Uterus (tissue), 4 donors: ENCODE measurements at places on chromosomes 5 and 9.

- no peak for DNase-seq
Observed at GRCh38 chr5:72988769-72989168, 32.9 kb downstream of the FCHO2 start.

DNA sequence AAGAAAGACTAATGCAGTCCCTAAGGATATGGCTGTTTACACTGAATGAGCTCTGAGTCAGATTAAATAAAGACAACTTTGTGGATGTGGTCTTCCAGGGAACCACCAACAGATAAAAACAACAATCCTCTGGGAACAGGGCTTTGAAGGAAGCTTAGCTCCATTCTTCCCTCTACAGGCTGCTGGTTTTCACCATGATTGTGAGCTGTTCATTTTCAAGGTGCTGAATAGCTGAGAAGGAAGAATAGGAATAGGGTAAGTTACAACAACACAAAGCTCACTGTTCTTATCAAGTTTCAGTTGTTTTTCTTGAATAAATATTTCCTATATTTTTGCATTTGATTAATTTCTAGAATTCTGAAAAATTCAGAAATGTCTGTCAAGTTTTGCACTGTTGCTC lies 25.9 kb upstream of the PTAR1 start:
- DNase-seq: no peak

DNA sequence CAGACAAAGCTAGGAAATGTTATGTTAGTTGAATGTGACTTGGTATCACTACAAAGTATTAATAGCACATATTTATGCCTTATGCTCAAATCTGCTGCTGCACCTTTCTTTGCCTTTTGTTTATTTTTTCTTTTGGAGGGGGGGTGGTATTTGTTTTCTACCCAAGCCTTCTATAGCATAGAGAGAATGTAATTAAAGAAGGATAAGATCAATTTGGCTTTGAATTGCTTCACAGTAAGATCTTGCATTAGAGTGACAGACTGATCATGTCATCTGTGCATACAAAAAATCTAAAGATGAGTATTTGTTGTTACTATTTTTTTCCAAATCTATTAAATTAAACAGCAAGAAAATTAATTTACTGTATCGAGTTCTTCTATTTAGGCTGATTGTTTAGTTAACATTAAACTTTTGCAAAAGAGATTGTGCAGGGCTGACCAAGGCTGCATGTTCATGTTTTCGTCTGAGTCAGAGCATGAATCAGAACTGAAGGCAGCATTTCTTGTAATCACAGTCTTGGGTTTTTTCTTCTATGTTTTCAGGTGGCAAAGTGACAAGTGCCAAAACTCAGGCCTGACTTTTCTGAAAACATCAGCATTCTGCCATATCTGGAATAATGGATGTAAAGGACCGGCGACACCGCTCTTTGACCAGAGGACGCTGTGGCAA lies 1007.1 kb upstream of the WWC1 start:
- no peak for DNase-seq

- DNase-seq: peak; percentile 70
Observed at GRCh38 chr9:111896942-111897600, 457 bp downstream of the UGCG start.

DNA sequence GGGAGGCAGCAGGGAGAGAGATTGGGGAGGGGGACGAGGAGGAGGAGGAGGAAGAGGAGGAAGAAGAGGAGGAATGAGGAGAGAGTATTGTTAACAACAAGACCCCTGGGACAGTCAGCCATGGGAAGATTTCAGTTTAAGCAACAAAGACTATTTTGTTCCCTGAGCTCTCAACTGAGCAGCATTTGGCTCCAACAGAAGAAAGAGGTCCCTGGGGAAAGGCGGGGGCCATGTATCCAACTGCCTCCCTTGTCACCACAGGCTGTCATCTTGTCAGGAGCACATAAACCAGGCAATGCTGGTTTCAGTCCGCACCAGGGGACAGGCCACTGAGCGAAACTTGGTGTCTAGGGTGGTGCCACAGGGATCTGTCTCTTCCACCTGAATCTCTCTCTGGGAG lies 316.1 kb downstream of the TLE1 start:
- DNase-seq: peak; percentile 49

DNA sequence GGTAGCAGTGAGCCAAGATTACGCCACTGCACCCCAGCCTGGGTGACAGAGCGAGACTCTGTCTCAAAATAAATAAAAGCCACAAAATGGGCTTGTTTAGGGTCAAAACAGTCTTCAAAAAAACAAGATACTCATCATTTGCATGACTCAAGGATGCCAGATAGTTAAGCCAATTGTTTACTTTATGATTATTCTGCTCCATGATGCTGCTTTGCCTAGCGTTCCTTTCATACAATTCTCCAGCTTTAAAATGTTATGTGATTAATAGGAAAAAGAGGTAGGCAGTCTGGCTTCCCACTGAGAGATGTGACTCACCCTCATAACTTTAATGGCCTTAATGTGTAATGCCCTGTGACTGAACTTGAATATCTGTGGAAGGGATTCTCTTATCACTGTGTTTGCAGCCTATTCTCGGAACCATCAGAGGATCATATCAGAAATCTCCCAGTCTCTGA lies 364.6 kb upstream of the TRPC7 start:
- DNase-seq: no peak

DNA sequence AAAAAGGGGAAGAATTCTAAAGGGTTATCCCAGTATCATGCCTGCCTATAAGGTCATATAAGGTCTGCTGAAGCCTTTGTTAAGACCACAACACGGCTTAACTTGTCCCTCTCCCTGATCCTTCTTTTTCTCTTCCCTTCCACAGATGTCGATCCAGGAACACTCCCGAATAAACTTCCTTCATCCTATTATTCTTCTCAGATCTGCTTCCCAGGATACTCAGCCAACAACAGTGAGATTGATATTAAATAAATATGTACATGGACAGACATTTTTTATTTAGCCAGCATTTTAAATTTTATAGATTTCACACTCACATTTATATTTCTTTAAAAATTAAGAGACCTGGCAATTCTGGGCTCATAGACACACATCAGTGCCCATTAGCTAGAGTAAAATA lies 44.1 kb downstream of the DPYSL3 start:
- DNase-seq: no peak

DNA sequence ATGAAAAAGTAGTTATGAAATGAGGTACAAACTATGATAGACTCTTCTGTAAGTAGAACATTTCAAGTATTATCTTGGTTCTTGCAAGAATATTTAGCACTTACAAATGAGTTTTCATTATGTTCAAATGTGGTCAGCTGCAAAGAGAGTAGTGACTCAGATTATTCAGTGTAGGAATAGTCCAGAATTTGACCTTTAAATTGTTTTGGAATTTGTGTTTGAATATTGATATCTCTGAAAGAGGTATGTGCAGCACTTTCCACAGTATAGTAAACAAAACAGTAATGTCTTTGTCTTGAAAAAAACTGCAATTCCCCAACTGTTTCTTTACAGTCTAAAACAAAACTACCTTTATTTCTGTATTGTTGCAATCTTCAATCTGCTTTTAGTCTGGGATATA lies 56.1 kb downstream of the WDR70 start:
- no peak for DNase-seq

DNA sequence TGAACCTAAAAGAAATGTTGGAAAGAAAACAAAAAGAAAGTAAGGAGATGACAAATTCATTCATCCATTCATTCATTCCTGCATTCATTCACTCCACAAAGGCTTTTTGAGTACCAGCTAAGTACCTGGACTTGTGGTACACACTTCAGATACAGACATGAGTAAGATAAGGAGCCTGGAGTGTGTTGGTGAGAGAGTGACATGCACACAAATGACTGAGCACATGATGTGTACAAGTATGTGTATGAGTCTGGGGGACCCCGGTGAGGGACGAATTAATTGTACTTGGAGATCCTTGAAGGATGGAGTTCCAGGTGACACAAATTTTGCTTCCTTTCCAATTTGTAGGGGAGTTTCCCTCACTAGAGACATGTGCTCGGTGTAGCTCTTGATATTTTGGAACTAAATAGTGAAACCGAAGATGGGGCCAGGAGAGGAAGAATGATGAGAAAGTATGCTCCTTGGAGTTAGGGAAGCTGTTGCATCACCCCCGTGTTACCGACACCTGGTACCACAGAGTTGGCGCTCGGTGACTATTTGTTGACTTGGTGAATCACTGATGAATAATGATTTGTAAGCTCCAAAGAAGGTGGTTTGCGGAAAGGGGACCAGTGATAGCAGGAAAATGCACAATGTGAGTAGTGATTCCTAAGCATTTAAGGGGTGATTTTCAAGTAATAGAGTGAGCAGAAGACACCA lies 509.8 kb downstream of the CCDC171 start:
- no peak for DNase-seq

DNA sequence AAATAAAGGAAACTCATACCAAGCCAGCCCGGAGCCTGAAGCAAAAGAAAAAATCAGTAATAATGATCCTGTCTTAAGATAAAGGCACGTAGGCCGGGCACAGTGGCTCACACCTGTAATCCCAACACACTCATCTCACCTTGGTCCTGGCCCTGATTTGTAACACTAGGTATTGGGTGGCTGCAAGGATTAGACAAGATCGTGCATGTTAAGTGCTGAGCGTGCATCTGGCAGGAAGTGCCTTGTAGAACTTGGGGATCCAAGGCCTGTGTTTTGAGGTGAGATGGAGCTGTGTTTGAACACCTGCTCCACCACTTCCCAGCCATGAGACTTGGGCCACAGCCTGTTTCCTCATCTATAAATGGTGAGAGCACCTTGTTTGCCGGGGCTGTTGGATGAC lies 41.5 kb downstream of the SPRY4 start:
- DNase-seq: no peak

DNA sequence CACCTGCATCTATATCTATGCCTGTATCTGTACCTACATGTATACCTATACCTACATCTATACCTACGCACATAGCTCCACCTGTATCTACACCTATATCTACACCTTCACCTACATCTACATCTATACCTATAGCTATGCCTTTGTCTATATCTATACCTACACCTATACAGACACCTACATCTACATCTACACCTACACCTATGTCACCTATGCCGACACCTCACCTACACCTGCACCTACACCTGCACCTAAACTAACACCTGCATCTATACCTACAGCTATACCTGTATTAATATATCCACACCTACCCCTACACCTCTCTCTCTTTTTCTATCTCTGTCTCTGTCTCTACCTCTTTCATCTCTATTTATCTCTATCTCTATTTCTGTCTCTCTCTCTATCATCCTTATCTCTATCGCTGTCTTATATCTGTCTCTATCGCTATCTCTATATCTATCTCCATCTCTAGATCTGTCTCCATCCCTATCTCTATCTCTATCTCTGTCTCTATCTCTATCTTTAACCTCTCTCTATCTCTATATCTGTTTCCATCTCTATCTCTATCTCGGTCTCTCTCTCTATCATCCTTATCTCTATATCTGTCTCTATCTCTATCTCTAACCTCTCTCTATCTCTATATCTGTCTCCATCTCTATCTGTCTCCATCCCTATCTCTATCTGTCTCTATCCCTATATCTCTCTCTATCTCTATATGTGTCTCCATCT lies 37.9 kb downstream of the IRX4 start:
- DNase-seq: no peak

DNA sequence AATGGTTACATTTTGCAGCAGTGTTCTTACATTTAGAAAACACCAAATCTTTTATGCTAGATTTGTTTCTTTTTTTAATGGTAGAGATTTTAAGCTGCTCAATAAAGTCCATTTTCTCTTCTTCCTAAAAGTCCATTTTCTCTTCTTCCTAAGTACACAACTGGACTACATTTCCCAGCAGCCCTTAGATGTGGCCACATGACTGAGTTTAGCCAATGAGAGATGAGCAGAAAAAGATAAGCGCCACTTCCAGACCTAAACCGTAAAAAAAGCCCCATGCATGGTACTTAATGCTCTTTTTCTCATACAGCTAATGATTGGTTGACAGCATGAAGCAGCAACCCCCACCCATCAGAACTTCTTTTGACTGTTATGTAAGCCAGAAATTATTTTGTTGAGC lies 206.7 kb downstream of the FAM114A2 start:
- DNase-seq: no peak

DNA sequence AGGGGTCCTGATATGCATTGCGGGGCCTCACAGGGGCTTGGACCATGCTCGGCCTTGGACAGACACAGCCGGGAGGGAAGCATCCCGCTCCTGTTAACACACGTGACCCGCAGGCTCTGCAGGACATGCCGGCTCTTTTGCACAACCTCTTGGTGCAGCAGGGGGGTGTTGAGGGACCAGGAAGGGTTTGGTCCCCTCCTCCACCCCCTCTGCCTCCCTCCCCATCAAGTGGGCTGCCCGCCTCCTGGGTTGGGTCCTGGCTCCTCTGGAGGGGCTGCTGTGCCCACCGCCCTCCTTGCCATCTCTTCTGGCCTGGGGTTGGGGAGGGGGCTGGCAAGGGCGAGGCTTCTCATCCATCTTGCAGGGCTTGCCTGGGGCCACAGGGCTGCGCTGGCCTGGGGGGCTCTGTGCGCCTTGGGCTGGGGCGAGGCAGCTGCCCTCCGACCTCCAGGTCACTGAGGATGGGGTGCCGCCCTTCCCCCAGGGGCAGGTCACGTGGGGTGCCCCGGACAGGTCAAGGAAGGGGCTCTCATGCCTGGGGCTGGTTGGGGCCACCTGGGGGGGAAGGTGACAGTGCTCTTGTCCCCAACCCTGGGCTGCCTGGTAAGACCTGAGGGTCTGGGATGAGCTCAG lies 16.8 kb upstream of the SLC9A3 start:
- DNase-seq: no peak

DNA sequence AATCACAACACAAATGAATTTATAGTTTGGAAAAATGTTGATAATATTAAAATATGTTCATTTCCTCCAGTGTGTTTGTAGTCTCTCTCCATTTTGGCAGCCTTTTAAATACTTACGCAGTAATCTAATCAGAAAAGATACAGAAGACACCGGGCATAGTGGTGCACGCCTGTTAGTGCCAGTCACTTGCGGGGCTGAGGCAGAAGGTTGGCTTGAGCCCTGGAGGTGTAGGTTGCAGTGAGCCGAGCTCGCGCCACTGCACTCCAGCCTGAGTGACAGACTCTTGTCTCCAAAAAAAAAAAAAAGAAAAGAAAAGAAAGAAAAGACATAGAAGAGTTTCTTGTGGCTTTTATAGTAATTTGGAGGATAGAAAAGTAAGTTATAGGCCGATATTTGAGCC lies 41.9 kb downstream of the NDFIP1 start:
- no peak for DNase-seq

GRCh38 chr9:135718616-135719015 lies 16.6 kb downstream of the KCNT1 start:
- no peak for DNase-seq

DNA sequence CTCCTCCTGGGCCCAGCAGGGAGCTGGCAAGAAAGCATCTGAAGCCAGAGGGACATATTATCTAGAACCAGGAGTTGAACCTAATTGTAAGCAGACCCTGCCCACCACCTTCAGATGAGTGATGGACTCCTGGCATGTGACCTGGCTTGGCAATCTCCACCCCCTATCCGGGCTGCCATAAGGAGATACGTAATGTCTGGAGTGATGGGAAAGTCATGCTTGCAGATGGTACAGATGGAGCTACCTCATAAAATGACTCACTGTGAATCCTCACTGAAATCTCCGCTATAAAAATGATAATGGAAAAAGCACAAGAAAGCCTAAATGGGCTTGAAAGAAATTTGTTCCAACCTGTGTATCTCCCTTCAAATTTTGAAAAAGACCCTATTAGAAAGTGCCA lies 157.5 kb downstream of the DMRT2 start:
- DNase-seq: peak; percentile 50
